ENCODE measurements at places on chromosomes 13 and 19.

DNA sequence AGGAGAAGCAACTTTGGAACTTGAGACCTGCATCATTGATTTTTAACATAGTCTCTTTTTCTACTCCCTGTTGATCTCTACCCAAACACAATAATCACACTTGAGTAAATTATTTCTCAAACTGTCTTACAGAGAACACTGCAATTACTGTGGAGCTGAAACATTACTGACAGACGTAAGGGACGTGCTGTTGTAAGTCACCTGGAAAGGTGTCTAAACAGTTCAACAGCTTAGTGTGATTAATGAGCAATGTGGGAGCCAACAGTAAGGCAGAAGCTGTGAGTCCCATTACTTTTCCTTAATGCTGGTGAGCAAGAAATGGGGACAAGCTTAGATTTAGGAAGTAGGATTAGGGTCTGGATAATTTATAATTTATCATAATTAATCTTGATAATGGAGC lies 265.7 kb downstream of the DLEU7 start:
- DNase-seq = no peak

GRCh38 chr13:40247845-40248244 lies 418.6 kb downstream of the FOXO1 start:
- DNase-seq = no peak

DNA sequence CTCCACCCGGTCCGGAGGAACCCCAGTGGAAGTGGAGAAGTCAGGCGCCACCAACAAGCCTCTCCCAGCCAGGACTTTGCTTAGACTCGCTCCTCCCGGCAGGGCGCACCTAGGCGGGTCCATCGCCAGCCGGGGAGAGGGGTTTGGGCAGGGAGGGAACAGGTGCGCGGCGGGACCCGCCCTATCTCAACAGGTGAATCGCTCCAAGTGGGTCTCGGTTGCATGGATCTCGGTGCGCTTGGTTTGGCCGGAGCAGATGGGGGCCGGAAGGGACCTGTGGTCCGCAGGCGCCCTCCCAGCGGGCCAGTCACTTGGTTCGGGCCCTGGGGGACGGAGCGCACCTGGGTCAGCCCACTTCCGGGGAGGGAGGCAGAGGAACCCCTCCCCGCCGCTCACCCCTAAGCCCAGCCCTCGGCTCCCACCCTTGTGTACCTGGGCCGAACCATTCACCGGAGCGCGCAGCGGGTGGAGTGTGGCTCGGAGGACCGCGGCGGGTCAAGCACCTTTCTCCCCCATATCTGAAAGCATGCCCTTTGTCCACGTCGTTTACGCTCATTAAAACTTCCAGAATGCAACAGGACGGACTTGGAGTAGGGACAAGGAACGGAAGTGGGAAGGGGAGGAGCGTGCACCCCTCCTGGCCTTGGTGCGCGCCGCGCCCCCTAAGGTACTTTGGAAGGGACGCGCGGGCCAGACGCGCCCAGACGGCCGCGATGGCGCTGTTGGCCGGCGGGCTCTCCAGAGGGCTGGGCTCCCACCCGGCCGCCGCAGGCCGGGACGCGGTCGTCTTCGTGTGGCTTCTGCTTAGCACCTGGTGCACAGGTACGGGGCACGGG lies at the start of gene LSR:
Gene LSR, plus strand, starts transcription at position 693 of the 836 bp plus-strand sequence. Its CDS starts 21 bp downstream, at position 714.
- peak; percentile 98 for DNase-seq

- DNase-seq = no peak
Observed at GRCh38 chr19:8306235-8307054, 1.7 kb downstream of the CD320 start.

DNA sequence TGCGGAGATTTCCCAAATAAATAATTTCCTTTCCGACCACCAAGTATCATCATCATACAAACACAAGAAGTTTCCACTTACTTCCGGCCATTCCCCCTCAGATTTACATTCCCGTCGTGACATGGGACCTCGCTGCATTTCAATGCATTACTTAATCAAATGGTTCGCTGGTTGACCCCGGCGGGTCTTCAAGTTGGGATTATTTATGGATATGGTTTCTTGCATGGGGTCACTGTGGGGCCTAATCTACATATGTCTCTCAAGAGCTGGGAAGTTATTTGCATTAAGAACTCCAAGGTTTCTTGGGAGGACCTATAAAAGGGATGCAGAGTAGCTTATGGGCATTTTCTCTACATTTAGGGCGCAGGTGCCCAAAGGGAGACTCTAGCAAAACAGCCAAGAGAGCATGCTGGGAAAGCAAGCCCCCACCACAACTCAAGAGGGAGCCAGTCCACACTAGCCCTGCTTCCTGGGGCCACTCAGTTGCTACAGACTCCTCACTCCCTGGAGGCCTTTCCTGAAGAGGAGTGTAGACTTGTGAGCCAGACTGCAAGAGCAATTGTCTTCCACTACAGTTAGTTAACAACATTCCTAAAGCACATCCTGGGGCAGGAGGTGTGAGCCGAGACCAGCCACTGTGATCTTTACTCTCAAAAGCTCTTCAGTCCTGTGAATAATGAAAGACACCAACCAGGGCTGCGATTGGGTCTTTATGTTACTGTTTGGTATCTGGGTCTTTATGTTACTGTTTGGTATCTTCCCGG lies 125.3 kb downstream of the KATNAL1 start:
- peak; percentile 35 for DNase-seq

GRCh38 chr13:36787181-36787580 lies 31.8 kb upstream of the RFXAP start:
- DNase-seq = no peak

DNA sequence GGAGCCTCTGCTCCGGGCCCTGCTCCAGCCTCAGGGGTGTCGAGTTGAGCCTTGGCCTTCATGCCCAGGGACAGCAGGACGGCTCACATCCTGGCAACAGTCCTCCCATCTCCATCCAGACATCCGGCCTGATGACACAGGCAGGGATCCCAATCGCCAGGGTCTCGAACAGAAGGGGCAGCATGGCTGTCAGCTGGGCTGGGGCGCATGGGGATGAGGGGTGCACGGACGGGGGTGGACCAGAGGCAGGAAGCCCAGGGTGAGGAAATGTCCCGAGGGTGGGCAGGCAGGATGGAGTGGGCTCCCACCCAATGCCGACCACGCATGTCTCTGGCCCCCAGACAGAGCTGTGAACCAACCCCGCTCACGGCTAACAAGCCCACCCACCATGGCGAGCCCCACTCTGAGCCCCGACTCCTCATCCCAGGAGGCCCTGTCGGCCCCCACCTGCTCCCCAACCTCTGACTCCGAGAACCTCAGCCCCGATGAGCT lies 16.2 kb downstream of the EVI5L start:
- DNase-seq = no peak

- DNase-seq = peak; percentile 80
Observed at GRCh38 chr19:13881251-13881691, 4.3 kb downstream of the NANOS3 start.

GRCh38 chr13:81001828-81002385 lies 661.0 kb upstream of the SPRY2 start:
- no peak for DNase-seq

GRCh38 chr19:17111766-17112165 lies 36.2 kb downstream of the MYO9B start:
- DNase-seq = no peak

GRCh38 chr19:46648060-46648960 lies 12.3 kb upstream of the GNG8 start:
- DNase-seq = peak; percentile 61

- DNase-seq = no peak
Observed at GRCh38 chr13:84553227-84553626, 671.0 kb upstream of the SLITRK1 start.

DNA sequence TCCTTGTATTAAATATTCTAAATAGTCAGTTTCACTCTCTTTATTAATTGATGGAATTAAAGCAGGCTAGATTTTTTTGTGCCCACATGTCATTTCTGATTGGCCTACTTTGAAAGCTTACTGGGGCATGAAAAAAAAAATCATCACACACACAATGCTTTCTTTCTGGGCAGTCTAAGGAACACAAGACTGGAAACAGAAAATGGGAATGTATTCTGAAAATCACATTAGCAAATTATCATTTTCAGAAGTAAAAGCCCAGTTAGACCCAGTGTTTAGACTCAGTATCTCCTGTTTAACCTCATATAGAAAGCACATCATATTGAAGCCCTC lies 339.4 kb downstream of the SPRY2 start:
- no peak for DNase-seq

GRCh38 chr13:111252446-111253364 lies 67.7 kb upstream of the TEX29 start:
- DNase-seq = no peak

DNA sequence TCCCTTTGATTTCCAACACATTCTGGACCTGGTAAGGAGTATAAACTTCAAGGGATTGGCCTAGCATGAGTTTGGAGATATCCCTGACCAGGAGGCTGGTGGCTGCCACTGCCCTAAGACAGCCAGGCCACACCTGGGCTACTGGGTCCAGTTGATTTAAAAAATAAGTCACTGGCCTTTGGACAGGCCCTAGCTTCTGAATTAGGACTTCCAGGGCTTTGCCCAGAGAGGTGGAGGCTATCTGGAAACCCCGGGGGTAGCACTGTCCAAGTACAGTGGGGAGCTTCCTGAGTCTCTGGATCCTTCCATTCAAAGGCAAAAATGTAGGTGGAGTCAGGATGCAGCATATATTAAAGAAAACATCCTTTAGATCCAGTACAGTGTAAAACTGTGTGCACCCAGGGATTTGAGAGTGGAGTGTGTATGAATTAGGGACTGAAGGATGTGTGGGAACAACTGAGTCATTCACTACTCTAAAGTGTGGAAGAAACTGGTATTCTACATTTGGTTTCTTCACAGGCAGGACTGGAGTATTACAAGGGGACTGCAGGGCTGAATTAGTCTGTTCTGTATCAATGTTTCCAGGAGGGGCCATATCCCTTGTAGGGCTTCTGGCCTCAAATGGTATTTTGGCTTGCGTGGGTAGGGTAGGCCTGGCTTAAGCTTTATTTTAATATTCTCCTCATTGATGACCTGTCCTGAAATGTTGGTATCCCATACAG lies 14.8 kb upstream of the FCGBP start:
- no peak for DNase-seq

DNA sequence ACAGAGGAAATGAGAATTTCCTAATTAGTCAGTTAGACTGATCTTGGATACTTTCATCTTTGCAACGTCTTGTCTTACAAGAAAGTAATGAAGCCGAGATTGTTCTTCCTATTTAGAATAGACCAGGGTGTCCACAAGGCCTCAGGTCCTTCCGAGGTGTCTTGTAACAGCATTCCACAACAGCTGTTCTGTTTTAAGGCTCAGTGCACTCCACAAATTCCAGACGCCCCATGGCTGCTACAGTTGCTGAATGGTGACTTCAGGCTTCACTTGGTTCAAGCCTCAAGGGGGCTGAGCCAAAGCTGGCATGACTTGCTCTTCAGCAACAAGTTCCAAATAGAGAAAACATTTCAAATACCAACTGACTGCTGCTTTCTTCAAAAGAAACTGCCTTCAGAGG lies 143.4 kb downstream of the SHISA2 start:
- peak; percentile 27 for DNase-seq

DNA sequence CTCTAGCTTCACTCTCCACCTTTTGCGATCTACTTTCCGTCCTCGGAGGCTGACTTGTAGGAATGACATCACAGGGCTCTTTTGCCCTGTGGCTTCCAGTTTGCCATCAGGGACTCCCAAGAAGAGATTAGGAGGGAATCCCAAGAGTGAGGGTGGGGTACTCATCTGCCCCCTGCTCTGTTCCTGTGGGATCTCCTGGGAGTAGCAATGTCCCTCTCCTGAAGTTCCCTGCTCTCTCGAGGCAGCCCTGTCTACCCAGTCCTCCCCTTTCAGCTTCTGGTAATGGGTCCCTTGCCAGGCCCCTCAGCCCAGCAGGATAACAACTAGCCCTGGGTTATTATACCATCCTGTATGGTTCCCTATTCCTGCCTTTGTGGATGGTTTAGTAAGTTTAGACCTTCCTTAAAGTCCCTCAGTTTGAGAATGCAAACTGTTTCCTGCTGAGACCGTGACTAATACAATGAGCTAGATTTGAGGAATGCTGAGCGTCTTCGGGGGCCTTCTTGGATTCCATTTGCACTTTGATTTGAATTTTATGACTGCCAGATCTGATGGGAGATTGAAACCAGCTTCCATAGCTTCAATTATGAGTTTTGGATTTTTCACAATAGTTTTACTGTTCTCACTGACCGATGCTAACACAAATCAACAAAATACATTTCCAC lies 73.7 kb upstream of the IPO5 start:
- DNase-seq = peak; percentile 39

DNA sequence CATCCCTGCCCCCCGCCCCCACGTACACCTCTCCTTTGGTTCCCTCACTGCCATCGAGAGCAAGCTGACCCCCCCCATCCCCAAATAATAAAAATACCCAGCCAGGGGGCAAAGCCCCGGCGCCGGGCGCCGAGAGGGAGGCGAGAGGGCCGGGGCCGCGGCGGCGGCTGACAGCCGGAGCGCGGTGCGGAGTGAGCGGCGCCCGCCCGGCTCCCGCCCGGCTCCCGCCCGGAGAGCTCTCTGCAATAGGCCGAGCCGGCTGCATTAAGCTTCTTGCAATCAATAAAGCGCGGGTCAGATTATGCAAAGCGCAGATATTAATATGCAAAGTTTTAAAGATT lies 40.9 kb downstream of the DEDD2 start:
- DNase-seq = peak; percentile 52

GRCh38 chr19:21130097-21130775 lies 11.6 kb upstream of the ZNF431 start:
- DNase-seq = no peak

- DNase-seq = no peak
Observed at GRCh38 chr13:25242956-25243355, 44.3 kb downstream of the MTMR6 start.

GRCh38 chr19:13100031-13100588 lies 2.5 kb downstream of the LYL1 start:
- DNase-seq = no peak
